ENCODE measurements at places on chromosomes 7 and 10.

DNA sequence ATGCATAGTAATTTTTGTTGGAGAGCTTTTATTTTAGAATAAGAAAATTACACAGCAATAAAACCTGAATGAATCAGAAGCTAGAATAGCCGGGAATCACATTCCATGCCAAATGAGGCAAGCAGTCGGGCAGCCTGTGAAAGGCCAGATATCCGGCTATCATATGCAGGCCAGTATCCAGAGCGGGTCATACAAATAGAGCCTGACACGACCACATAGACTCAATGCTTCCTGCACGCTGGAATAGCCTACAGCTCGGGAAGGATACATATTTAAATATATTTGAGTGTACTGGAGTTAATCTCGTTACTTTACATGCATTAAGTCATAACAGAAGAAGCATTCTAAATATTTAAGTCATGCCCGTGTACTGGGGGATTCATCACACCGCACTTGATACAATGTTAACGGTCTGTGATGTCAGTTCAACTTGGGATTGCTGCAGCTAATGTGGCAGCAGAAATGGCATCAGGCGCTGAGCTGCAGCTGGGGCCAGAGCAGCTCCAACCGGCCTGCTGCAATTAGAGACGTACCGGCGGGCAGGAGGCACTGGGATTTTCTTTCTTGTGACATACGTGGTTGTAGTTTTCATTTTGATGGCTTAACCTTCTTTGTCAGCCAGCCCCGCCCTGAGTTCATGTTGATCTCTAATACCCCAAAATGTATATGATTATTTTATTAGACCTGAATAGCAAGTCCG lies 112.0 kb downstream of the EBF3 start:
- DNase-seq: no peak

DNA sequence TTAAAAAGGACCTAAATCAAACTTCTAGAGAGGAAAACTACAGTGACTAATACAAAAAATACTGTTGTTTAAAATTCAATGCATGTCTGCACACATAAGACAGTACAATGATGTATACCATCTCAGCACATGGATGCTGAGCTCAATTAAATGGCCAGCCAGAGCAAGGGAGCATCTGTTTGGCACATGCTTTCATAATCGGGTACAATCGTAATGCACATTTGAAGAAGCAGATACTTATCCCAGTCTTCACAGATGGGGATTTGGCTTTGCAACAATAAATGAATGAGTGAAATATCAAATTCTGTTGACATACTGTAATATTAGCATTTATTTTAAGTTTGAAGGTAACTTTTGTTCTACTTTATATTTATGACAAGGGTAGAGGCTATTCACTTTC lies 187.8 kb downstream of the CRPPA start:
- DNase-seq: no peak

DNA sequence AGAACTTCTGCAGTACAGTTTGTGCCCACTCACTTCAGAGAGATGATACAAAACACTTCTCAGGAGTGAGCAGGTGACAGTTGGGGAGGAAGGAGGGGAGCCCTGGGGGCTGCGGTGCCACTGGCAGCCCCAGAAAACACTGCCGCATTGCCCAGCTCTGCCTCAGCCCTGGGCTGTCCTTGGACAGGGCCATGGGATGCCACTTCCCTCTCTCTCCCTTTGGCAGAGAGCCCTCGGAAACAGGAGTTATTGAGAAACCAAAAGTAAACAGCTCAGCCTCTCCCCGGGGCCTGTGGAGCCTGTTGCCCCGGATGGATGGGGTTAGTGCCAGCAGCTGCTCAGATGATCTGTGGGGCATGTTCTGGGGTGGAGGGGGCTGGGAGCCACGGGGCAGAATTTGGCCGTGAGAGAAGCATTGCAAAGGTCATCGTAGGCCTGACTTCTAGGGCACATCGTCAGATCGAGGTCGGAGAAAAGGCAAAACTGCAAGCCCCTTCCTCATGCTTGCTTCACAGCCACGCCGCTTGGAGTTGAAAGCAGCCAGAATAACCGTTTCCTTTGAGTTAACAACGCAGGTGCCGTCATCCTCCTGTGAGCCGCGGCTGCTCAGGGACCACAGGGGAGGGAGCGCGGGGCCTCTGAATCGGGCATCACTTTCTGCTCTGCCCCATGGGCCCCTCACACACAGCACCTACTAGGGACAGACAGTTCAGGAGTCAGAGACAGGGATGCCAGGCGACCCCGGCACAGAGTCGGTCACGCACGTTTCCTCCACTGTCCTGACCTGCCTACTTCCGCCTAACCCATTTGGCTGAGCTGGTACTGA lies 256.4 kb downstream of the CAMK1D start:
- peak; percentile 81 for DNase-seq

DNA sequence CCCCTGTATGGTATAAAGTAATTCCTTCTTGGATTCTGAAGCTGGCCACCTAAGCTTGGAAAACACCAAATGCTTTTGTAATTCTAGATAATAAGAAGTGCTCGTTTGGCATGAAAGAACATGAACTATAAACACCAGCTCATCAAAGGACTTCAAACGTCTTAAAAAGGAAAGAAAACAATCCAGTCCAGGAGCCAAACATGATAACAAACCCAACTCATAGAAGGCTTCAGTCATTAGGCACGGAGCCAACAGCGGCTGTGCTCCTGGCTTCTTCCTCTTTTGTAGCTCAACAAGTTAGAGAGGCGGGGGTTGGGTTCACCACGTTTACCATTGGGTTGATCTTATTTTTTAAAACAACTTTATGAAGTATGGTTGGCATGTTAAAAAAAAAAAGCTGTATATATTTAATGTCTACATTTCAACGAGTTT lies 56.4 kb upstream of the ECHDC3 start:
- DNase-seq: peak; percentile 9

DNA sequence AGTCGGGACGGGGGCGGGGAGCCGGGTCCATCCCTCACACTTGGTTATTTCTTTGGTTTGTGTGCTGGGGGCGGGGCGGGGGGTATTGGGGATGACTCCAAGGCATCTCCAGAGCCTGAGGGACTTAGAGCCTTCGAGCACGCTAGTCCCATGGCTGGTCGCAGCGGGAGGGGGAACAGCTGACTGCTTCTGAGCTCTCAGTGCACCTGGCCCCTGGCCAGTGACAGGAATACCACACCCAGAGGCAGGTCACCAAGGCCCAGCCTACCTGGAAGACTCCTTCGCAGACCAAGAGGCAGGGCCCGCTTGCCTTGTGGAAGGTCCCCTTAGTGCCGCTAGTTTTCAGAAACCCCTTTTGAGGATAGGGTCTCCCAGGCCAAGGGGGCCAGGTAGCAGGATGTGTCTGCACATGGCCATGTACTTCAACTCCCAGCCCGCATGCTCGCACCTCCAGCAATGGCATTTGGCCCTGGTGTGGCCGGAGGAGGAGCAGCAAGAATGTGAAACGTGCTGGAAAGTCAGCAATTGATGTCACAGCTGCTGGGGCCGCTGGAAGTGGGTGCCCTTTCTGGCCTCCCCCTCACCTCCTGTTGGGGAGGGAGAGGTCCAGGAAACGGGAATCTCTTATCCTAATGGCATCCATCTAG lies 40.3 kb downstream of the AGAP3 start:
- DNase-seq: no peak

GRCh38 chr10:73907841-73908517 lies 3.0 kb upstream of the PLAU start:
- DNase-seq: peak; percentile 78

GRCh38 chr10:119166118-119166500 lies 595 bp upstream of the SFXN4 start:
- no peak for DNase-seq

DNA sequence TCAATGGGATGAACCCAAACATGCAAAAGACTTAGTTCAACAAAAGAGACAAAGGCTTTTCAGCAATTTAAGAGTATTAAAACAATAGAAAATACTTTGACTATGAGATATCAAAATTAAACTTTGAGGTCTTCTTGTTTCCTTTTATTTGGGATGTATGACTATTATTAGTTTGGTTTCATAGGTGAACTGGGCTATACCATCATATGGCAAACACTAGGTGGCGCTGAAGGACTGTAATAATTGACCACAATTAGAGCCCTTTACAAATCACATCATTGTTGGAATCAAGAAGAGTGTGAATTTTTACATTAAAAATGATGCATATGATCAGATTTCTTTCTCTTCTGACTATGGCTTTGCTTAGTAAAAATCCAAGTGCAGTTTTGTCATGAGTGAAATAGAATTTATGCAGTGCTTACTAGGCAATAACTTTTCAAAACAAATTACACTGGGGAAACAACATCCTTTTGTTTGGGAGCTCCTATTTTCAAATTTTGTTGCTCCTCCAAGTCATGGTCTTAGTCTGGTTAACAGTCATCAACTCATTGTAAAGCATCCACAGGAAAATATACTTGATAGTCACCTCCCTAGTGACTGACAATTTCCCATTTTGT lies 14.7 kb upstream of the NXPH1 start:
- peak; percentile 52 for DNase-seq

- DNase-seq: peak; percentile 13
These were observed 35.4 kb upstream of the ZNF107 start for GRCh38 chr7:64630496-64630895.

- no peak for DNase-seq
These were observed 67.8 kb downstream of the ZNRF2 start for GRCh38 chr7:30352169-30352568.

DNA sequence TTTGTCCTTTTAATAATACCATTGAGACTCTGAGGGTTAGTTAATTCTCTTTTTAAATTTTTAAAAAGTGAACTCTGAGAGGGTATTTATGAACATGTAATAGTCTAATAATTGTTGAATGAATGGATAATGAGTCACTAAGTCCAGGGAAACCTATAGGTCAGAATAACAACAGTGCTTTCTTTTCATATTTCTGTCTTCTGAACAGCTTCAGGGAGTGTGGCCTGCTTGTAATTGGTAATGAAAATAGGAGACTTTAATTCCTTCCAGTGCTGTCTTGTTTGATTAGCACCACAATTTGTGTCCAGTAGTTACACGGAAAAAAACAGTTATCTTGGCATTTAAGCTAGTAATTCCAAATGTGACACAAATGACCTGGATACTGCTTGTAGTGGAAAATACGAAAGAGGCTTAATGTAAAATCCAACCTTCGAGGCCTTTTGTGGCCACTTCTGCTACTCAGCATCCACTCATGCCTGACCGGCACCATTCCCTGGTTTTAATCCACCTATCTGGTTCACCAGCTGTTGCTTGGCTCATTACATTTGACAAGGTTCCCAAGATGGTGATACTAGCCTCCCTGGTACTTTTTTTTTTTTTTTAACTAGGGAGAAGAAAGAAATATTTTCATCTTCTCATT lies 149.3 kb upstream of the IMMP2L start:
- DNase-seq: no peak

DNA sequence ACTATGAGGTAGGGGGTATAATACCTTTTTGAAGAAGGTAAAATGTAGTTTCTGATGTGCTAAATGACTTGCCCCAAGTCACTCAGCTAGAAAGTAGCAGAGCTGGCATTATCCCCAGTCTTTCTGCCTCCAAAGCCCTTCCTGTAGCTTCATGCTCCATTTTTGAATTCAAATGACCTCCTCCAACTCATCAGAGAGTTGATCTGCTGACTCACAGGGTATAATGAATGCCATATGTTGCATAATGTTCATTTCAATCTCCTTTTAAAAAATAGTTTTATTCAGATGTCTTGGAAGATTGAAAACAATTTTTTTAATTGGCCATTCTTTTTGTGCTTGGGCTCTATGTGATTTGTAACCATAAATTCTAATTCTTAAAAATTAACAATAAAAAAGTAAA lies 272.8 kb upstream of the IMMP2L start:
- peak; percentile 90 for DNase-seq

GRCh38 chr7:128783143-128783861 lies 7.7 kb upstream of the OPN1SW start:
- peak; percentile 89 for DNase-seq

- DNase-seq: no peak
These were observed 366.9 kb downstream of the DNAJB6 start for GRCh38 chr7:157703534-157704195.

DNA sequence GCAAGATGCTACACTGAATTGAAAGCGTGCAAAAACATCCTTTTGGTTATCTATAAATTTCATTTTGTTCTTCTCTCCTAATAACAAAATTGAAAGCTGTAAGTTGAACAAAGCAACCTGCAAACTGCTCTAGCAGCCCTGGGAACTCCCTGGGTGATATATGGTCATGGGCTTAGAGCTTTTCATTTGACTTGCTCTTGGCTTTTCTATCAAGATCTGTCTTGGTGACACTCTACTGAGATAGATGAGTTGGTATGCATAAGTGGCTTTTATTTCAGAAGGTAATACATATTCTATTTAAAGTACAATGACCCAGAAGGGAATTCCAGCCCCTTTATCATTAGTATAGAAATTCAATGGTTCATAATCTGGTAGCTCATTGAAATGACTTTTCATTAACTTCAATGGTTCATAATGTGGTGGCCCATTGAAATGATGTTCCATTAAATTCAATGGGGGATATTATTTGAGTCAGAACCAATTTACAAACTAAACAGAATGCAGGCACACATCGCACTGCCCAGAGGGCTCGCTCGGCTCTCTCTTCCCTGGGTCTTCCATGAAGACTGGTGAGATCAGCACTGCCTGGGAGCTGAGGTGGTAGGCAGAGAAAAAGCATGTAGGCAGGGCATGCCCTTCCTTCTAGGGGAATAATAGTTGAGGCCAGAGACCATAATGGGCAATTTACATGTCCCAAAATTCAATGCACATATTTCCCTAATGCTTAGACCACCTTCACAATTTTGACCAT lies 10.1 kb upstream of the KCNMA1 start:
- DNase-seq: no peak

GRCh38 chr10:114388275-114388674 lies 16.0 kb downstream of the AFAP1L2 start:
- no peak for DNase-seq

GRCh38 chr10:34017281-34017680 lies 682.8 kb upstream of the NRP1 start:
- no peak for DNase-seq

DNA sequence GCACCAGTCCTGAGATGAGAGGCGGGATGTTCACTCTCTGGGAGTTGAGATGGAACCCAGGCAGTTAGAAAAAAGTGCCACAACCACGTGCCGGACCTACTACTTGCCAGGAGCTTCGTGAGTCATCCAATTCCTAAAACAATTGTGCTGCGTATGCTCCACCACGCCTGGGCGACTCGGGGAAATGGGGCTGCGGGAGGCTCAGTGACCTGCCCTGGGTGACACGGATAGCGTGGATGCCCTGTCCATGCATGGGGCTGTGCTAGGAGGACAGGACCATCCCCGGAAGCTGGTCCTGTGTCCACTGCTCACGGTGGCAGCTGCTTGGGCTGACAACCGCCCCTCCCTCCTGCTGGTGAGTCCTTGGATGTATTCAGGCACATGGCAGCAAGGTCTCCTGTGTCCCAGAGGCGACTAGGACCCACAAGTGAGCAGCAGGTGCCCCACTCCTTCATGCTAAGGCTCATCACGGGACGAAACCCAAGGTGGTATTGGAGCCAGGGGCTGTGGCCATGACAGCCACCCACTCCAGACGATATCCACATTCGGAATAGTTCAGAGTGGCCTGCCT lies 90.4 kb downstream of the BMS1 start:
- no peak for DNase-seq

DNA sequence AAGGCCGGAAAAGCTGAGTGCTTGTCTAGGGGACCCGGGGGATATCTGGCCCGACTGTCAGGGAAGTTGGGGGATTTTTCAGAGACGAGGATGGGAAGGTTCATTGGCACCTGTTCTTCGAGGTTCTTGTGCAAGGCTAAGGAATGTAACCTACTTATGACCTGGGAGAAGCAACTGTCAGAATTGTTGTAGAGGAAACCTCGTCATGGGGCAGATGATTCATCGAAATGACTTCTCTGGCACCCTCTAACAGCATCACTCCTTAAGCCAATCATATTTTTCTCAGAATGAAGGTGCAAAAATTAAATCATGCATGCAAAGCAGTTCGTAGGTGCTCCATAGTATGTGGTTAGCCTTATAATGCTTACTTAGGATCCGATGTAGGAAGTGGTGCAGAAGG lies 58.6 kb downstream of the PLXDC2 start:
- DNase-seq: no peak

- no peak for DNase-seq
These were observed 162.5 kb downstream of the MAD1L1 start for GRCh38 chr7:2070151-2070763.

All from AG10803 (cell line).